ENCODE measurements at places on chromosomes 1 and 21. TPM values are rescaled to one million over a fixed set of nuclear protein-coding genes. Genes with fewer than 3 reads are reported as not detected.
A peak's percentile ranks its signal among the peaks of the same experiment; 100 is the strongest.

GRCh38 chr1:228487336-228488124 is at the start of gene RNF187:
Gene RNF187 (plus strand): TSS chr1:228487382.
- H3K4me3 ChIP-seq: peak within 1 kb of the TSS; percentile 85
- H3K27ac ChIP-seq: peak within 1 kb of the TSS; percentile 100
- peak; percentile 96 for DNase-seq
- no peaks in the 10 kb centered on the region for H3K27me3 ChIP-seq
- H3K36me3 ChIP-seq: peaks cover 22% of the 10 kb centered on the region

FCGR2B gene
- total RNA-seq: 30.7 TPM

LDLRAD1 gene
- 0.41 TPM for total RNA-seq

PROX1 gene
- 14.1 TPM for total RNA-seq

All from upper lobe of right lung (tissue), 1 donor.